ENCODE measurements at places on chromosomes 11 and 22.

GRCh38 chr11:74687237-74688023, 43.8 kb downstream of the CHRDL2 start:
- no peak for DNase-seq

- no peak for DNase-seq
These were observed at the start of gene MMP10 for GRCh38 chr11:102780491-102780918. Gene MMP10 (minus strand): TSS chr11:102780628. CDS start chr11:102780591, 37 bp downstream.

DNA sequence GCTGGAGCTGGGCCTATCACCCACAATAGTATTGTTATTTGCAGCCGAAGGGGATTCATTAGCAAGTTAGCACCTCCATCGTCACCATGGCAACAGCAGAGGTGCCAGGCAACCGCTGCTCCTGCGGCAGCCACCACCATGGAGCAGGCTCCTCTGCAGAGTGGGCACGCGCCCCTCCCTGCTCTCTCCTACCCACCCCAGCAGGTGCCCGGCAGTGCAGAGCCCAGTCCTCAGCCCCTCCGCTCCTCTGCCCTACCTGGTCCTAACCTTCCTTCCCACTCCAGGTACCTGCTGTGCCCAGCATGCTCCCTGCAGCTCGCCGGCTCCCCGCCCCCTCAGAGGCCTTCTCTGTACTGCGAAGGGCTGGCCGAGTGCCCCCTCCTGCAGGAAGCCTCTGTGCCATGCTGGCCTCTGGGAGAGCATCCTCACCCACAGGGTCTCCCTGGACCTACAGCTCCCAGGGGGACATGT, 3.6 kb downstream of the DUSP8 start:
- DNase-seq: no peak

DNA sequence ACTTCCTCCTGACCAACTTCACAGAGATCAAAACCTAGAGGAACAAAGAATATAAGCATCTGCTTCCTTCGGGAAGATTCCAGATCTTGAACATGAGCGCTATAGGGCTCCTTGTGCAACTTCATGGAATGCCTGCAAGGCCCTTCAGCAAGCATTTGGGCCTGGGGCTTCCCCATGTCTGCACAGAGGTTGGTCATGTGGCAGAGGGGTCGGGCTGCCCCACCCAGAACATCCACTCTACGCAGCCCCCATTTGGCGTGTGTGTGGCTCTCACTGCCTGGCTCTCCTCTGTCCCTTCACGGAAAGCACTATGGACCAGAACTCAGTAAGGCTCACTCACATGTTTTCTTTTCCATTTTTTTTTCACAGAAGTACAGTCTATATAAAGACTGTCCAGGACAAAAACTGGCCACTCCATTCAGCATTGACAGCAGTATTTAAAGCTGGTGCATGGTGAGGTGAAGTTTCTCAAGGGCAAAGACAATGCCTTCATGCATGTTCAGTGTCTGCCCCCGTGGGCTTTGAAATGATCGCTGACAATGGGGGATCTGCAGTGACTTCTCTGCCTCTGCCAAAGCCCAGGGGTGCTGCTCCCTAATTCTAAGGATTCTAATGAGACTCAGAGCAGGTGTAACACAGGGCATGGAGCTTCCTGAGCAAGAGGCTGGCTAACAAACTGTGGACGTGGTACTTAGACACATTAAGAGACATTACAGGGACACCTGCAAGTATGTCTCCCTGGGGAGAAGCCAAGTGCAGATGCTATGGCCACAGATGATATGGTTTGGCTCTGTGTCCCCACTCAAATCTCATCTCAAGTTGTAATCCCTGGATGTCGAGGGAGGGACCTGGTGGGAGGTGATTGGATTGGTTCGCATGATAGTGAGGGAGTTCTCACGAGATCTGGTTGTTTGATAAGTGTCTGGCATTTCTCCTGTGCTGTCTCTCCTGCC, 66.5 kb upstream of the PITPNB start:
- DNase-seq: no peak

DNA sequence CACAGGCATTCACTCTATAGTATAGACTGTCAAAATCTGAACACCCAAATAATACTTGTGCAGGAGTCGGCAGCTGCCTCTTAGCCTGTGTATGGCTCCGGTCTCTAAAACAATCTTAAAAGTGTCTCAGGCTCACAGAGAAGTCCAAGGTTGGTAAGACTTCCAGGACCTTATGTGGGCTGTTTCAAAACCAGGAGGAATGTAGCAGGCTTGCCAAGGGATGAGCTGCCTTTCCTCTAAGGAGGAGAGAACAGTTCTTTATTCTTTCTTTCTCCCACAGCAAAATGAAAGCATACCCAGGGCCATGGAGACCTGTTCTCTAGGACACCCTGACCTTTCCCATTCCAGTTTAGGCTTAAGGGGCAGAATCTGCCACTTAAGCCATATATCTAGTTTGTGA, 176.5 kb downstream of the TRPC6 start:
- DNase-seq: no peak

GRCh38 chr22:46237453-46238124, 12.5 kb downstream of the CDPF1 start:
- DNase-seq: no peak

DNA sequence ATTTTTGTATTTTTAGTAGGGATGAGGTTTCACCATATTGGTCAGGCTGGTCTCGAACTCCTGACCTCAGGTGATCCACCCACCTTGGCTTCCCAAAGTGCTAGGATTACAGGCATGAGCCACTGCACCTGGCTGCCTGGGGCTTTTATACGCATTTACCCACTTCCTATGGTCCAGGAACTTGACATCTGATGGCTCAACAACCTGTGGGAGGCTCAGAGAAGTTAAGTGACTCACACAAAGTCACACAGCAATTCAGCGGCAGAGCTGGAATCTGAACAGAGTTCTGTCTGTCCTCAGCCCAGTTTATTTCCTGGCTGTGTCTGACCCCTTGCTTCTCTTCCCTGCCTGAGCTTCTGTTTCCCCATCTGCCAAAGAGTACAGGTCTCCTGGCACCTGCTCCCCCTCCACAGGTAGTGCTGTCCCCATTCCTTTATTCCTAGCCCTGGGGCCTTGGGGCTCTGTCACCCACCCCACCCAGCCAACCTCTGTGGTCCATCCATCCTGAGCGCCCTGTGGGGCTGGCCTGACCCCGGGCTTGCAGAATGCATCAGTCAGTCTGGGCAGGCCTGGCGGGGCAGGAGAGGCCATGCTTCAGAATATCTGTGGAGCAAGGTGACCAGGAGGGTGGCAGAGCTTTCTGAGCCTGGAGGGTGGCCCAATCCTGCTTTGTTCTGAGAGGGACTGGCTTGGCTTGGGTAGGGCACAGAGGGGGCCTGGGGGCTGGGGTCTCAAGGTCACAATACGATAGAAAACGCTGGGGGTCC, 50.6 kb downstream of the CACNA1I start:
- DNase-seq: no peak

DNA sequence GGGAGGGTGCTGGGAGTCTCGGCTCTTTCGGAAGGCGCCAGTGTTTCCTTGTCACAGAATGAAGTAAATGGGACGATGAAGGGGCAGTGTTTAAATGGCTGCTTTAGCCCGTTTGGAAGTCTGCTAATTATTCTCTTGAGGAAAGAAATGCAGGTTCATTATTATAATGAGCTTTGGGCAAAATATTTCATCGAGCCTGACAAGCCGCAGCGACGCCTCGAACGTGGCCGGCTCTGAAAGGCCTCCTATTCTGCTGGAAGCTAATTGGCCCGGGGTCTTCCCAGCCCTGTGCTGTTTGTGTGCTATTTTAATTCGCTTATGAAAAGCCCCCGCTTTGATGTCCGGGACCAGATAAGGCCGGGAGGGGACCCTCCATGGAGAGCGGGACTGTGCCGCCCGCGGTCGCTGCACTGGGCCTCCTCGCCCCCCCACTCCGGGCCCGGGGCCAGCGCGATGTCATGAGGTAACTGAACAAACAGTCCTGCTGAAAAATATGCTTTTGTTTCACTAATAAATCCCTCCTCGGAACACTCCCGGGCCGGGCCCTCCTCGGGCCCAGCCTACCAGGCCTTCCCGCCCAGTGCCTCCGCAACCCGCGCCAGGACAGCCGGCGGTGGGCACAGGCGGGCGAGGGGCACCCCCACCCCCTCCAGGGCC, 78.4 kb downstream of the CDKN1C start:
- DNase-seq: no peak

DNA sequence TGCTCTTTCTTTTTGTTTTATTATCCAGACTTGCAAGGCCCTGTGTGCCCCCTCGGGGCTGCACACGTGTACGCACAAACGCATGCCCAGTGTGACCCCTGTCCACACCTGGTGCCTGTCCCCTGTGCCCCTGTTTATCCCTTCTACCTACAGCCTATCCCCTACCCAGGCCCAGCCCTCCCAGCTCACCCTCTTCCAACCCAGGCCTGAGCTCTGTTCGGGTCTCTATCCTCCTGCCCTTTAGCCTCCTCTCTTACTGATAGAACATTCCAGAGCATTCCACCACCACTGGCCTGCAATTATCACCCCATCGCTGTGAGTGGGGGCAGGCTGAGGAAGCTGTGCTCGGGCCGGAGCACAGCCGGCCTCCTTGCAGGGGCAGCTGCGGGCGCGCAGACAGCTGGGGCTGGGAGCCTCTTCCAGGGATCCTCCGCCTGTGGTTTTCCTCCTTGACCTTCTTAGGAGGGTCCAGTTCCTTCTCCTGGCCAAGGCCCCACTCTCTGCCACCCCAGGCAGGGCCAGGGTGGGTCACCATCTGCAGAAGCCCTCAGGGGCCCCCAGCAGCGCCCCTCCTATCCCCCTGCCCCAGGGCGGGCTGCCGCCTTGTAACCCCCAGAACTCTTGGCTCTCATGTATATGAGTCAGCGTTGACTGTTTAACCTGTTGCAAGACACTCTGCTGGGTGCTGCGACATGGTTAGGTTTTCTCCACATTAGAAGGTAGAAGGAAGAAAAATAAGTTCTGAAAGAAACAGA, 41.8 kb upstream of the KCNQ1OT1 start:
- DNase-seq: no peak

- DNase-seq: no peak
These were observed 56.3 kb downstream of the DDI1 start for GRCh38 chr11:104092744-104093143.

GRCh38 chr11:103709371-103709770, 327.1 kb upstream of the DDI1 start:
- no peak for DNase-seq

DNA sequence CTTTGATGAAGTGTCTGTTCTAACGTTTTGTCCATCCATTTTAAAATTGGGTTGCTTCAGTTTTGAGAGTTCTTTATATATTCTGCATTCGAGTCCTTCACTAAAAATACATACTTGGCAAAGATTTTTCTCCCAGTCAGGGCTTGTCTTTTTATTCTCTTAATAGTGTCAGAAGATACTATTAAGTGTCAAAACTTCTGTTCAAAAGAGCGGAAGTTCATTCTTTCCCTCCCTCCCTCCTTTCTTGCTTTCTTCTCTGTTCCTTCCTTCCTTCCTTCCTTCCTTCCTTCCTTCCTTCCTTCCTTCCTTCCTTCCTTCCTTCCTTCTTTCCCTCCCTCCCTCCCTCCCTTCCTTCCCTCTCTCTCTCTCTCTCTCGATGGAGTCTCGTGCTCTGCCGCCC, 7.6 kb upstream of the MUC6 start:
- DNase-seq: no peak

Data from activated T-cell treated with anti-CD3 and anti-CD28 coated beads for 48 hours (primary cell).